ENCODE measurements at places on chromosomes 2 and 18. TPM values are rescaled to one million over a fixed set of nuclear protein-coding genes. Genes with fewer than 3 reads are reported as not detected.
A peak's percentile ranks its signal among the peaks of the same experiment; 100 is the strongest.

The DYSF gene
- 41.9 TPM for polyA plus RNA-seq

The MAP3K2 gene
- 3.3 TPM for polyA plus RNA-seq

DNA sequence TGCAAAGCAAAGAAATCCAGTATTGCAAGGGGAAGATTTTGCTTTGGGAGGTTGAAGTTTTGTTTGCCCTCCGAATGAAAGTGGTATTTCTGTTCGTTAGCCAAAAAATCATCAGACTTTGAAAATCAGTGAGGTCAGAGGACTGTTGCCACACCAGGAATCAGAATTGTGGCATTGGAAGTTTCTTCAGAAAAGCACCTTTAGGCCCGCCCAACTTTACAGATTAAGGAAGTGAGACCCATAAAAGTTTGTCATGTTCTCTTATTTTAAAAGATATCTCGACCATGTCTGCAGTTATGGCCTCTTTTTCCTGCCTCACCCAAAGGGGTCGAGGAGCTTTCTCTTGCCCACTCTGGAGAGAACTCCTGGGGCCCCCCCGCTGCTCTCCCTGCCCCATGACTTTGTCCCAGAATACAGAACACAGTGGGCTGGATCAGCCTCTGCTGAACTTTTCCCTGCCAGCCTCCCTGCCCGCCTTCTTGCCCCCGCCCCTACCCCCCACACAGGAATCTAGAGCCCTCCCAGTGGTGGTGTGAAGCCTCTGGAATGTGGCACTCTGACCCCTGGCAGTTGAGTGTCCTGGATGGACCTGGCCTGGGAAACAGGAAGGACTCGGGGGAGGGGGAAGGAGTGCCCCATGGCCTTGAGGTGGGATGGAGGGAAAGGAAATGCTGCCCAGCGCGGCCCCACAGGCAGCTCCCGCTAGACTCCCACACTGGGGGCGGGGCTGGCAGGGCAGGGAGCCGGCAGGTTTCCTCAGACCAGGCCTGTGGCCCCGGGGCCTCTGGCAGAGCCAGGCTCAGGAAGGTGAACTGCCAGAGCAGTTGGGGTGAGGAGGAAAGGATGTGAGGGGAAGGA lies 25.3 kb downstream of the CRIM1 start:
- no peak for DNase-seq

The SERPINB10 gene
- not detected for polyA plus RNA-seq

GRCh38 chr2:201220102-201220570 lies 37.2 kb downstream of the CASP10 start:
- DNase-seq = no peak

DNA sequence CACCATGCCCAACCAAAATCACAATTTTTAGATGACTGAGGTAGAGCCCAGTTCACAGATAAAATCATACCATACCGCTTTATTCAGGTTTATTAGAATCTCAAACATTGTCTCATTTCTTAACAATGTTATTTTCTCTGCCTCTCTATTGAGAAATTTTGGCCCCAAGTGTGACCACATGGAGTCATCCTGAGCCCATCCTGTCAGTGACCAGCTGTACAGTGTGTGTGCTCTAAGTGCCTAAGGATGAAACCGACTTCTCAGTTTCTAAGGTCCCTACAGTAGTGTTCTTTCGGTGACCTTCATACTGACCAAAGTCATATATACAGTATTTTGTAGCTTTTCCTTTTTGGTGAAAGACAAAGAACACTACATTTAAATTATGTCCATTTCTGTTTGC lies 123.7 kb upstream of the MSTN start:
- DNase-seq = no peak

- DNase-seq = no peak
These were observed 30.5 kb downstream of the CTIF start for GRCh38 chr18:48569139-48569914.

The BMP10 gene
- polyA plus RNA-seq = not detected

The ANKRD29 gene
- polyA plus RNA-seq = 1.2 TPM

The CNDP1 gene
- 90.4 TPM for polyA plus RNA-seq

- no peak for DNase-seq
These were observed 354.3 kb downstream of the CLIP4 start for GRCh38 chr2:29469516-29469915.

DNA sequence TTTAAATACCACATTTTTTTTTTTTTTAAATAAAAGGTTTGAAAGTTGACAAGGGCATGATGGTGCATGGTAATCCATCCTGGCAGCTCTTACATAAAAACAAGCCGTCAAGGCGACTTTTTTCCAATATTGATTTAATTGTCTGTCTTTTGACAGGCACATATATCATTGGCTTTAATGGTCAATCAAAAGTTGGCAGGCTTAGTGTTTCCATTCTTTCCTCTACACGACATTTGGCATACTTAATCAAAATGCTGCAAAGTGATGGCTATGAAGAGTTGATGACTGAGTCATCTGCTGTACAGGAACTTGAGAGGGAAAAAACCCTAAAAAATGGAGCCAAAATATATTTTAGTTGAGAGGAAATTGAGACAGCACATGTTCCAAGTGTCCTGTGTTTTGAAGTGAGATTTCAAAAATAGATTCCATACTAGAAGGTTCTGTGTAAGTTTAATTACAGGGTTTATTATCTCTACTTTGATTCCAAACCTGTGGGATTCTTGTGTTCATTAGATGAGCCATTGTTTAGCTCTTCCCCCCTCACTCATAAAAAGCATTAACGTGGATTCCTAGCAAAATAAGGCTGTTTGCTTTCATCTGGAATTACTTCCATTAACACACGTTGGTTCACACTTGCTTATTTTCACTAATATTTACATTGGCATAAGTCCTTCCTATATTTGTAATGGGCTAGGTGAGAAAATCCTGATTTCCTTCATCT lies 3.2 kb downstream of the TSHZ1 start:
- no peak for DNase-seq

- no peak for DNase-seq
These were observed 577.4 kb downstream of the CPS1 start for GRCh38 chr2:211133766-211134165.

DNA sequence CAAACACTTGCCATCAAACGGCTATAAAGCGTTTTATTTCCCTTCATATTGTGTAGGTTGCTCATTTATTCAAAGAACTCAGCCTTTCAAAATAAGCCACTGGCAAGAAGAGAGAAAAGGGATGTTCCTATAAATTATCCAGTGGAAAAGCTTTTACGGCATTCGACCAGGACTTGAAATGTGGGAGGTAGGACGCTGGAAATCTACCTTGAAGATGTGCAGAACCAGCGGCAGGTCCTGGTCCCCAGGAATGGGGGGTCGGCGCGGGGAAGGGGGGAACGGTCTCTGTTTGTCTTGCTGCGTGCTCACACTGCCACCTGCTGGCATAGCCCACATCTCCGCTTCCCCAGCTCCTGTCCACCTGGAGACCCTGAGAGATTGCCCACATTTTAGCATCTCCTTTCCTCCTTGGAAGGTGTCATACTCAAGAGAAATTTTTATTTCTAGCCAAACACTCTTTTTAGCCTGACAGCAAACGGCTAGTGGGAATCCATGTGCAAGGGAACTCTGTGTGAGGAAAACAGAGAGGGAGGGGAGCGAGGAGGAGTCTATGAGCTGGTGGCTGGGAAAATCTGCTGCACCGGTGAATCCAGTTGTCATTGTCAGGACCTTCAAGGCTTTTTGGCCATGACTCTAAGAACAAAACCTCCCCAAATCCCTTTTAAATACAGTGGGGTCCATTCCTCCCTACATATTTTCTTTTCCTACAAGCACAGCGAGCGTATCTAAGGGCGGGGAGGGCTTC lies 349.0 kb upstream of the PKDCC start:
- peak; percentile 89 for DNase-seq

The ALPP gene
- not detected for polyA plus RNA-seq

DNA sequence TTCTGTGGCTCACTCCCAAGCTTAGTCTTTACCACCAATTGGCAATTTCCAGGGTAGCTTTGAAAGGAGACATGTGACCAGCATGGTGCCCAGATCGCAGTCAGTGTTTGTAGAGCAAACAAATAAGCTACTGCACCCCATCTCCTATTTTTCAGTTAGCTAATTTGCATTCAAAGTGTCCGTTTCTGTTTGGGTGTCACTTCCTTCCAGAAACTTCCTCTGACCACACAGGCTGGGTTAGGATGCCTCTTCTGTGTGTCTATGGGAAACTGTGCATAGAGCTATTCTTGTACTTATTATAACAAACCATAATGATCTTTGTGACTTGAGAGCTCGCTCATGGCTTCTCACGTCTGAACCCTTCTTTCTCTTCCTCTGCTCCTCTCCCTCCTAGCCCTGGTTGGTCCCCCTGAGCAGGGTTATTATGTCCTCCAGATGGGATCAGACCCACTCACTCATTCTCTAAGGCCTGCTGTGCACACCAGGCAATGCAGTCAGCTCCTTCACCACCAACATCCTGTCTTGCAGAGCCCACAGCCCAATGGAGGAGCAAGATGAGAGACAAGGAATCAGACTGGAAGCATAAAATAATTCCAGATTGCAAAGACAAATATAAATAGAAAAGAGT lies 101.2 kb upstream of the ALK start:
- DNase-seq = no peak

DNA sequence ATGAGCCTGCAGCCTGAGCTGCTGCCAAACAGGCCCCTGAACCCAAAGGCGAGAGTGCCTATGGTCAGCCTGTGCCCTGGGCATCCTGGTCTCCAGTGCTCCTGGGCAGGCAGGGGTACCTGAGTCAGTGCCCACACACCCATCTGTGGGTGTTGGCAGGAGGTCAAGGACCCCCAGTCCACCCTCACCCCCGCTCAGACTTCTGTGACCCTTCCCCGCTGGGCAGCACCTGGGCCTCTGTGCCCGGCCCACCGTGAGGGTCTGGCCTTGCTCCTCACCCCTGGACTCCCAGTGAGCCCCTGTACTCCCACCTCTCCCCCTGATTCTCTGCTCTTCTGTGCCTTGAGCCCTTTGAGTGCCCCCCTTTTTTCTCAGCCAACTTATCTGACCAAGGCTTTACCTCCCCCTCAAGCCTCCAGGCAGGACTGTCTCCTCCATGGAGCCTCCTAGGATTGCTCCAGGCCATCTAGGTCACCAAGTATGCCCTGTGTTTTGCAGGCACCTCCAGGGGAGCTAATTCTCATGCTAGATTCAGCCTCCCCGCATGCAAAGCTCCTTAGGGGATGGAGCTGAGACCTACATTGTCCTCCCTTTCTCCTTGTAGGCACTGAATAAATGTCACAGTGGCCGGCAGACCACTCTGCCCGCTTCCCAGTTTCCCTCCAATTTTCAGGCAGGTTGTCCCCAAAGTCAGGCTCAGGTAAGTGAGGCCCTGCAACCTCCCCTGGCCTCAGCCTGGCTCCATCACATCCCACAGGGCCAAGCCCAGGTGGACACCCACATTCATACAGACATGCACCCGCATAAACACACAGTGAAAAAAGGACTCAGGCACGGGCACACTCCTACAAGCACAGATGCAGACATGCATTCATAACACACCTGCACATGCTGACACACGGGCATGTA lies 21.9 kb upstream of the PTMA start:
- no peak for DNase-seq

- no peak for DNase-seq
These were observed 90.5 kb downstream of the EDAR start for GRCh38 chr2:108898315-108899082.

- DNase-seq = no peak
These were observed 3.7 kb upstream of the SP9 start for GRCh38 chr2:174330945-174331594.

DNA sequence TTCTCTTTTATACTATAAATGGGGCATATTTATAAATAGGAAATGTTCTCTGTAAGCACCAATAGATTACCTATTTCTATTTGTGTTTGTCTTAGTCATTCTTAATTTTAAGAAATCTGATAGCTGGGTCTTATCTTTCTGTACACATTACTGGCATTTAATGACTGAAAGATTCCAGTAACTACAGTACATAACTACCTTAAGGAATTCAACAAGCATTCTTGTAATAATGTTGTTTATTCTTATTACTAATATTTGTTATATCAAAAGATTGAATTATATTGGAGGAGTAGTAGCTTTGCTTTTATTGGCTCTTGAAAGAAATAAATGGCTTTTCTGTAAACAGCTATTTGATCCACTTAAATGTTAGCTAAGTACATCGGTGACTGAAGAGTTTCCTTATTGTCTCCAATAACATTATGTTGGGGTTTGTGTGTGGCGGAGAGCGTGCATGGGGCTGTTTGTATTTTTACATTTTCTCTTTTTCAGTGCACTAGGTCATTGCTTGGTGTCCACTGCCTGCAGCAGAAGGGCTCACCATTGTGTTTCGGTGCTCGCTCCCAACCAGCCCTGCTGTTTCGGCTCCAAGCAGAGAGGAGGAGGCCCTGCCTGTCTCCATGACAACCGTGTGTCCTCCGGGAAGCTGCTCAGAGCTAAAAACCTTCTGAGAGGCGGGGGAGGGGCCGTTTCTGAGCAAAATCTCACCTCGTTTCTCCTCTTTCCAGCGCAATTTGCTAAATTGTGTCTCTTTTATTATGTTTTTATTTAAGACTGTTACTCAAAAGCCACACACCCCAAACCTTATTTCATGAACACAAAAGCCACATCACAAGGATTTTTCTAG lies 112.5 kb upstream of the SLC38A11 start:
- peak; percentile 98 for DNase-seq

The SCN1A gene
- 1.0 TPM for polyA plus RNA-seq

GRCh38 chr2:25309402-25309801 lies 32.3 kb downstream of the DNMT3A start:
- DNase-seq = no peak

GRCh38 chr2:175151791-175152190 lies 16.2 kb downstream of the ATF2 start:
- no peak for DNase-seq

DNA sequence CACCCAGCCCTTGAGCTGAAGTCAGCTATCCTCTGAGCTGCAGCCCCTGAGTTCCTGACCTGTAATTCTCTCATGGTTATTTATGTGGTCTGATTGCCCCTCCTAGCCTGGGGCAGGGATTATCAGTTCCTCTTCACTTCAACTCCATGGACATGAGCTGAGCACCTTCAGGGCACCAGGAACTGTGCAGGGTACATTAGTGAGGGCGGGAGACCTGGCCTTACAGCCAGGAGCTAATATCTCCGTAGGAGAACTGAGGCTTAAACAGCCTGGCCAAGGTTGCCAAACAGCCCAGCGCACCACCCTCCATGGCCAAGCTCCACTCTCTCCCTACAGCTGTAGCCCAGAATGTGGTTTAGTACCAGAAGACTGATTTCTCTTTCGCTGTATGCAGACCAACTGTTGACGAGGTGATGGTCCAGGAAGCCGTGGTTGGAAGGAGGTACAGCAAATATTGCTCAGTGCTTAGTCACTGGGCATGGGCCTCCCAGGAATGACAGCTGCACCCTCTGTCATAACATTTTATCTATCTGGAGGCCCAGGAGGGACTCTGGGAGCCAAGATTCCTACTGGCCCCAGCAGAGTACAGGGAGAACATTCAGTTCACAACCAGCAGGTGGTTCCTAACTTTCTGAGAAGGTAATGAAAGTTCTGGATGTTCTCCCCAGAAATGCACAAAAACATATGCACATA lies 228.7 kb upstream of the SIX2 start:
- DNase-seq = no peak

DNA sequence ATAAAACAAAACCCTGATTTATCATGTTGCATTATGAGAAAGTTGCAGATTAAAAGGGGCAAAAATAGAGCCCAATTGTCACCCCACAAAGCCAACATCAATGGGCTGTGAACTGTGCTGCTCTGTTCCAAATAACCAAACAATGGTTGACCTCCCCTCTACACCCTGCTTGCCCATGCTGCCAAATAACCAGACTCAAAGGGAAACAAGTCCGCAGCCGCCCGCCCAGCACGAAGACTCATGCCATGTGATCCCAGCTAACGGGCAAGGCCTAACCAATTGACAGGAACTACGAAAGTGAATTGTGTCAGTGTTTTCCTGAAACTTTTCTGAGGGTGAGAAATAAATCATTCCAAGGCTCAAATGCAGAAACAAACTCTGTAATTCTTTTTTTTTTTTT lies 97.9 kb upstream of the RIOK3 start:
- DNase-seq = peak; percentile 48

GRCh38 chr2:12151716-12152115 lies 405.3 kb downstream of the LPIN1 start:
- DNase-seq = no peak

Data from brain (organoid and tissue), 16 donors.